ENCODE measurements at places on chromosomes 3 and 15.

DNA sequence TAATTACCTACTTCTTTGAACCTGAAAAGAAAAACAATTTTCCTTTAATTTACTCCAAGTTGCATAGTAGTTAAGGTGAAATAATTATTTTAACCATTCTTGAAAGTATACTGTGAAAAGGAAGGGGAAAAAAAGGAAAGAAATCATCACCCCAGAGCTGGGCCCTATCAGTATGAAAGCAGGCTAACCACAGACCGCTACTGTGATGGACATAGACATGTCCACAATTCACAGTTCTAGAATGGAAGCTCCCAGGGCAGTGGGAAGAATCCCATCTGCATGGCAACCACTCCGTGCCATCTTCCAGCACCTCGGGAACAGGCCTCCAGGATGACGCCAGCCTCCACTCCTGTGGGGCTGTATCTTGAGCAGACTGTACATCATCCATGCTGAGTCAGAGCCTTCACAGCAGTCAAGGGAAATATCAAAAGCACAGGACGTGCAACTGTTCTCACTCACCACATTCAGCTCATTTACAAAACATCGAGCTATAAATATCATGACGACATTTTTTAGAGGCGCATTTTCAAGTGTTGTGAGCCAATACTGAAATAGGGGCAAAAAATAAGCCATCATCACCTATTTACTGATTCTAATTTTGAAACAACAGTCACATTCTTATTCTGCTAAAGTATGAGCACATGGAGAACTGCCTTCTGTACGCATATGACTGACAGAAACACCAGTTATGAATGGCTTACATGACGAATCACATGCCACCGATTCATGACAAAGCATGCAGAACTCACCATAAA, 119.7 kb downstream of the SNRK start:
- DNase-seq, result no peak

DNA sequence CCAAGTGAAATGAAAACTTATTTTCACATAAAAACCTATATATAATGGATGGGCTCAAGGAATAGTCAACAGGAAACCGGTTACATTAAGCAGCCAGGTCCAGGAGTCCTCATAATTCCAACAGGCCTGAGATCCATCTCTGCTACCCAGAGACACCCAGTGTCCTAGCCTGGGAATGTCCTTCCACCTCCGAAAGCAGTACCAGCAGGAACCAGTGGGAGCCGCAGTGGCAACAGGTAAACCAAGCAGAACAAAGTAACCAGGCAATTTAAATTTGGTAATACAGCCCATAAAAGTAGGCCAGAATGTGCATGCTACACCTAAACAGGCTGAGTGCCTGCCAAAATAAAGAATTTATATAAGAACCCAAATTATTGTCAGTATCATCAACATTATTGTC, 195.6 kb downstream of the ZBBX start:
- DNase-seq, result no peak

DNA sequence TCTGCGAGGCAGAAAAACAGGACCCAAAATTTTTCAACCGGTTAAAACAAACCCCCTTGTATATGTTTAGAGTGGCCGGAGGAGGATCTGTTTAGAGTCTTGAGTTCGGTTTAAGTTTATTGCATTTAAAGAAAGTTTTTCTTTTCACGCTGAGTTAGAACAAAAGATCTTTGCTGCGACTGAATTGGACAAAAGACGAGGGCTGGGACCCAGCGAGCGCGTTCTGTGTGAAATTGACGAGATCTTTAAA, 9.8 kb downstream of the NR2F2 start:
- no peak for DNase-seq

GRCh38 chr15:76200641-76201105, 110.6 kb downstream of the ETFA start:
- no peak for DNase-seq

- DNase-seq, result peak; percentile 53
Measured at GRCh38 chr3:188309437-188310269, 155.7 kb downstream of the LPP start.

GRCh38 chr15:94008104-94009074, 223.0 kb upstream of the MCTP2 start:
- no peak for DNase-seq

DNA sequence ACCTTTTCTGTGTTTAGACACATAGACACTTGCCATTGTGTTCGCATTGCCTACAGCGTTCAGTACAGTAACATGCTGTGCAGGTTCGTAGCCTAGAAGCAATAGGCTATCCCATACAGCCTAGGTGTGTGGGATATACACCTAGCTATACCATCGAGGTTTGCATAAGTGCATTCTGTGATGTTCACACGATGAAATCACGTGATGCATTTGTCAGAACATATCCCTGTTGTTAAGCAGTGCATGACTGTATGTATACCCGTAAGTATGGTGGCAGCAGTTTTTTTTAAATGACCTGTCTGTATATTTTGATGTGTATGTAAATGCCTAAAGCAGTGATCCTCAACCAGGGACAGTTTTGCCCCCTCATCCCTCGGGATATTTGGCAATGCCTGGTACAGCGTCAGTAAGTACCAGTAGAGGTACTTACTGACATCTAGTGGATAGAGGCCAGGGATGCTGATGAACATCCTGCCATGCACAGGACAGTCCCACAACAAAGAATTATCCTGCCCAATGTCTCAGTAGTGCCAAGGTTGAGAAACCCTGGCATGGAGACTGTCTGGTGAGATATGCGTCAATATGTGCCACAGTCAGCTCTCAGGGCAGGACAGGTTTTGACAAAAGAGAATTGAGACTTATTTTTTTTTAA, 129.1 kb downstream of the HCN4 start:
- no peak for DNase-seq

DNA sequence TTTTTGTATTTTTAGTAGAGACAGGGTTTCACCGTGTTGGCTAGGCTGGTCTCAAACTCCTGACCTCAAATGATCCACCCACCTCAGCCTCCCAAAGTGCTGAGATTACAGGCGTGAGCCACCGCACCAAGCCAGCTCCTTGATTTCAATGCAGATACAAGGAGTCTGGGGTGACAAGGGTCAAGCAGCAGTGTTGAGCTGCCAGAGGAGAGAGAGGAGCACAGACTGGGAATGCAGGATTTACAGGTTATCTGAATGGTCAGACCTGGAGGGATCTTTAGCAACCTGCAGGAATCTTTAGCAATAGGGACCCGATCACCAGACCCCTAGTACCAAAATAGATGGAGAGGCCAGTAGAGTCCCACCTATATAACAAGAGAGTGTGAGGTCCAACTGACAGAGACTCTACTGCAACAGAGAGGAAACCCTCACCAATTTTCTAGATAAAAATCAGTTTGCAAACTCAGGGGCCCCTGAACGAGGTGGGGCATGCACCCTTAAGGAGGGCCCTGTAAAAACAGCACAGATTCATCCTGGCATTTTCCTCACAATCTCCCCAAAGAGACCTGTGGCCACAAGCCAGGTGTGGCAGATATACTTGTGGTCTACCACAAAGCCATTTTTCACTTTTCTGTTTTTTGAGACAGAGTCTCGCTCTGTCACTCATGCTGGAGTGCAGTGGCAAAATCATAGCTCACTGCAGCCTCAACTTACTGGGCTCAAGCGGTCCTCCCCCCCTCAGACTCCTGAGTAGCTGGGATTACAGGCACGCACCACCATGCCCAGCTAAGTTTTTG, 10.7 kb upstream of the SHISA5 start:
- peak; percentile 77 for DNase-seq

- no peak for DNase-seq
Measured at GRCh38 chr15:100169615-100170290, 172.0 kb downstream of the ADAMTS17 start.

GRCh38 chr3:9627901-9628633, 21.2 kb upstream of the MTMR14 start:
- no peak for DNase-seq

- DNase-seq, result no peak
Measured at GRCh38 chr15:57609805-57610529, 18.3 kb downstream of the MYZAP start.

GRCh38 chr15:60569596-60569995, 90.7 kb upstream of the ICE2 start:
- no peak for DNase-seq

DNA sequence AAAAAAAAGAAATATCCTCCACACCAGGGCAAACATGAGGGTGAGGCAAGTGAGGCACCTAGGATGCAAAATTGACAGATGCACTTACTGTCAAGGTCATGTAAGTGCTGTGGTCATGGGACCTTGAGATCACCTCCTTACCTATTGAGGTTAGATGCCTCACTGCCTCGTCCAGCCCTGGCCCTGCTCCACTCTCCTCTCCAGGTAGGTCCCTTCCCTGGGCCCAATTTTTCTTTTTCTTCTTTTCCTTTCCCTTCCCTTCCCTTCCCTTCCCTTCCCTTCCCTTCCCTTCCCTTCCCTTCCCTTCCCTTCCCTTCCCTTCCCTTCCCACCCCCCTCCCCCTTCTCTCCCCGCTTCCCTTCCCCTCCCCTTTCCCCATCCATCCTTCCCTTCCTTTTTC, 71.1 kb upstream of the DLG1 start:
- DNase-seq, result no peak

DNA sequence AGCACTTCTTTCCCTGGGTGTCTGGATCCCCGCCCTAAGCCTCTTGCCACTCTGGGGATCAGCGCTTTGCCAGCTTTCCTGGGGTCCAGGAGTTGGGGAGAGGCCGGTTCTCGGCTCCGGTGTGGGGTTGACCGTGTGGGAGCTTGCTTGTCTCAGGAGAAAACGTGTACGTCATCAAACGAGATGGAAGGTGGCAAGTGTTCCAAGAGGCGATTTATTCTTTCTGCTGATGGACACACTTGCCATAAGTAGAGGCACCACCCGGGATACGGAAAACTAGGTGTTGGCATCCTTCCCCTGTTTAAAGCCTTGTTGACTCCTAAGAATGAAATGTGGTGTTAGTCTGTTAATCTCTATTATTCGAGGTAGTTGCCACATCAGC, 295 bp downstream of the ZWILCH start:
- DNase-seq, result no peak

DNA sequence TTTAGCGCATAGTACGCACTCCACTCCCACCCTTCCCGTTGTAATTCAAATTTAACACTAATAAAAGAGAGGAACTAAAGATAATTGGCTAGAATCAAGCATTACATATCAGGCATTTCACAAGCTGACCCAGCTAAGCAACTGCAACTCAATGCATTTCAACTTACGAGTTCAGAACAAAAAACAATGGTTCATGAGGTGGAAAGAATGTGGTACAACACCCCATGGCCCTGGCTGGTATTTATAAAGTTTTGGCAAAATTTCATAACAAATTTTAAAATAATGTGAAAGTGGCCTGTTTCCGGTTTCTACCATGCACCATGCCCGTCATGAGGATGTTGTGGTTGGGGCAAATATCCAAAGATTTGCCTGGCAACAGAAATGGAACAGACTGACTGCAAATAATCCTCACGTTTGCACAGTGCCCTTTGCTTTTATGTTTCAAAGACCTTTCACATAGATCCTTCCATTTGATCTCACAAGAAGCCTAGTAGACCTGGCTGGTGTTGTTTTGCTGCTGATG, 455.3 kb upstream of the NR2F2 start:
- DNase-seq, result peak; percentile 36

GRCh38 chr3:134326126-134326525, 48.1 kb downstream of the AMOTL2 start:
- DNase-seq, result no peak

DNA sequence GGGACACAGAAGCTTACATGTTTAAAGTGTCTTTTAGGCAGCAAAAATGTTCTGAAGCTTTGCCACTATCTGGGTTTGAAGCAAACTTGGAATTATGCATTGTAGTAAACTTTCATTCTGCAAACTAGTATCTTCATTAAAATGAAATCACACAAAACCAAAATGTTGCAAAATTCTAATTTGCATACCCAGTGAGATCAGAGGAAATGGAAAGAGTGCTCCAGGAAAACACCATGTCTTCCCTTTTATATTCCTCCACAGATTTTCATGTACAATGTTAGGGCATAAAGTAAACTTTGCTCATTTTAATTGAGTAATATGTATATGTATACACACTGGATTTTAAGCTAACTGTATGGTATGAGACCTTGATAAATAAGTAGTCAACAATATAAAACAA, 23.9 kb downstream of the ANO10 start:
- DNase-seq, result no peak

- DNase-seq, result no peak
Measured at GRCh38 chr15:50452927-50453326, 28.7 kb downstream of the USP8 start.

DNA sequence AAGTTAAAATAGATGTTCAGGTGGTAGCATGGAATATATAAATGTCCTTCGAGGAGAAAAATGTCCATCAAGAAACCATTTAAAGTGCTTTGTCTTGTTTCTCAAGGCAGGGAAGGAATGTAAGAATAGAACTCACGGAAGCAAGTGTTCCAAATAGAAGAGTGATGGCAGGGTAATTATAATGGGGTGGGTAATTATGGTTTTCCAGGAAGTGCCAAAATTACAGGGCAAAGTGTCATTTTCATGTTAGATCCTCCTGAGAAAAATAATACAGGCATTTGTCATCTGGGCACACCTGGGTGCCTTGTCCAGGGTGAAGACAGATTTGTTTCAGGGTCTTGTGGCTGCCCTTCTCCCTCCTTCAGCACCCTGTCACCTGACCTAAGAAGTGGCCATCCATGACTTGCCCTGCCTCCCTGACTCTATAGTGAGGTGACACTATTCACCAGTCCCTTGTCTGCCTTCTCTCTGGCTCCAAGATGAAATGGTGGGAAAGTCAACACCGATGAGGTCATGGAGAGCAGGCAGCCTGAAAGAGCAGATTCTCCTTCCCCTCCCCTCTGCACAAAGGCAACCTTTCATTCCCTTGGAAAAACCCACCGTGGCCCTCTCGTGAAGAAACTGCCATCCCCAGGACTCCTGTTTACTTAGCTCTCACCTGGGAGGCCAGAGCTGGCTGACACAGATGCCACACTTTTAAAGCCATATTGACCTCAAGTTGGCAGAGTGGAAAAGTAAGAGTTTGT, 45.1 kb upstream of the AMOTL2 start:
- DNase-seq, result no peak
